ENCODE measurements at places on chromosomes 5 and 9.

DNA sequence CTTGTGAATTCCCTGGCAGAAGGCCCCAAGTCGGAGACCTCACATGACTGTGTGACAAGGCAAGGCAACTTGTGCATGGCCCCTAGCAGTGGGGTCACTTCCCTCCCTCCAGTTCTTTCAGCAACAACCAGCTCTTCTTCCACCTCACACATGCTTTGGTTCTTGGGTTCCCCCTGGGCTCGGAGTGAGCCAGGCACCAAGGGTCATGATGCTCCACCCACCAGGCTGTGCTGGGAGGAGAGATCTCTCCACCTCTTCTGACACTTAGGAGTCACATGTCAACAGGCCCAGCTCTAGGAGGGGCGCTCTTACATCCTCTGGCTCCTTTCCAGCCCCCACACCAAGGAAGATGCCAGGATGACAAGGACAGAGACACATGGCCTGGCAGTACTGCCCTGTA is 56.7 kb downstream of the CDH6 start:
- no peak for DNase-seq

DNA sequence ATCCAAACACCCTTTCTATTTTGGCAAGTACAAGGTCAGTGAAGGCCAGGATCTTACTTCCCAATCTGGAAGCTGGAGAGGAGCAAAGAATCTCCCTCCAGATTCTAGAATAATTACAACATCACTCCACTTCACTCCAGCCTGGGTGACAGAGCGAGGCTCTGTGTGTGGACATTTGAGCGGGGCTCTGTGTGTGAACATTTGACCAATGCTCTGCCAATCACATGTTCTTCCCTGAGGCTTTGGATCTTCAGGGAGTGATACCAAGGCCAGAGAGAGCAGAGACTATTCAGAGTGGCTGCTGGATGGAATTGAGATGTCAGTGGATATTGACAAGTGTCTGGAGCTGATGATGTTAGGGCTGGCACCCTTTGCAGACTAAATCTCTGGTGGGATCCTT is 24.7 kb upstream of the ANKRD34B start:
- no peak for DNase-seq

GRCh38 chr5:59103303-59103702 is 520.4 kb downstream of the RAB3C start:
- no peak for DNase-seq

GRCh38 chr9:119003201-119003611 is 366.0 kb downstream of the BRINP1 start:
- no peak for DNase-seq

- DNase-seq, result no peak
Observed at GRCh38 chr5:60141119-60141518, 247.6 kb upstream of the PDE4D start.

DNA sequence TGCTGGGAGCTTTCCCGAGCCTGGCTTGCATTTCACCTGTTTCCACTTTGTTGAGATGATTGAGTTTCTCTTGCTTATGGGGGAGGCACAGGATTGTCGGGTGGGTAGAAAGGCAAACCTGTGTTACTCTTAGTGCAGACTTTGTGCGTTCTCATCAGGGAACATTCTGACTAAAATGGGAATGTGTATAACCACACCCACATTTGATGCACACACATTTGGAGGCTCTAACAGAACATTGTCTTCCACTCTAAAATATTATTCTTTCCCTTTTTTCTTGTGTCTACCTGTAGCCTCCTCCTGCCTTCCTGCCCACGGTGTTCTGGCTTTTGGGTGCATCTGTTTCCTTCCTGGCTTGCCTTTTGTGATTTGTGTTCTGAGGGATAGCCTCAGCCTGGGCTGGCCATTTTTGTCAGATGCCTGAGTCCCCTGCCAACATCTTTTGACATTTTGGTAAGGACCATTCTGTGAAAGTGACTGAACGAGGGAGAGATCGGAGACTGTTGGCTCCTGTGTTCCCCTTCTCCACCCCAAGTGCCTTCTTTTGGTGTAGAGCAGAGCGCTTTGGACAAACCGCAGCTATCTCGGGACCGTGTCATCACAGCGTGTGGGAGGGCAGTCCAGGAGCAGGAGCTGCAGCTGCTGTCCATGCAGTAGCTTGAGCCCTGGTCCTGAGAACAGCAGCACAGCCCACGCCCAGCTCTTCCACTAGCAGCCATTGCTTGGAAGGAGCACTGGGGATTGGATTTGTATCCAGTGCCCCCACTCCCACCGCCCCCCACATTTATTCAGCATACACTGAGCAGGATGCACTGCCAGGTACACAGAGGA is 101.4 kb downstream of the ARHGAP26 start:
- DNase-seq, result no peak

- no peak for DNase-seq
Observed at GRCh38 chr5:151628112-151628823, 37.1 kb upstream of the FAT2 start.

DNA sequence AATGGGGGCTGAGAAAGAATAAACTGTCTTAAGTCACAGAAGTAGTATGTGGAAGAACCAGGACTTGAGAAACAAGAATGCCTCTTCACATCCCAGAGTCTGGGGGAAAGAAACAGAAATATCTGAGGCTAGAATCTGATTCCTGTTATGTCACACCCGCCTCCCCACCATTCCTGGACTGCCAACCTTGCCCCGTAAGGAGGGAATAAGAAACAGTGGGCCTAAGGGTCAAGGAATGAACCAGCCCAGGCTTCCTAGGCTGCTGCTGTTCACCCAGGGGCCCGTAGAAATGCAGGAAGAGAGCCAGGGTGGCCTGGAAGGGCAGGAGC is 4.3 kb downstream of the PCDH1 start:
- no peak for DNase-seq

DNA sequence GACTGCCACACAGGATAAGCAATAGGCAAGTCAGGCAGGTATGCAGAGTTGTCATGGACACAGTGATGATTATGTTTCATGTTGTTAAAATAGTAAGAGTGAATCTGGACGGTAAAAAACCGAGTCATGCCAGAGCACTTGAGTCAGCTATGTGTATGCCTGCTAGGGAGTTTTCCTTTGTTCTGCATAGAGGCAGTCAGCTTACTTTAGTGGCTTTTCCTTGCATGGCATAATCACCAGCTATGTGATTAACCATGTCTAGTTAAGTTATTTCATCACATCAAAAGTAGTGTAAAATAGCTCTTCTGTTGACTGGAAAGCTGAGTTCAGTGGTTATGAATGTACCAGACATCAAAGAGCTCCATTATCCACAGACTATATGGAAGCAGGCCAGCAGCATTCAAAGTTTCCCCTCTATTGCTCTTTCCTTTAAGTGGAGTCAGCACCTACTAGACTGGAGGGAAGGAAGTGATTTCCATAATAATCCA is 989.8 kb downstream of the TLE1 start:
- no peak for DNase-seq

- no peak for DNase-seq
Observed at GRCh38 chr9:69785757-69786156, 25.9 kb upstream of the PTAR1 start.

- DNase-seq, result no peak
Observed at GRCh38 chr9:34662526-34663302, at the start of gene CCL27. Gene CCL27, minus strand, starts transcription at chr9:34662657. Its CDS starts 24 bp downstream, at chr9:34662633.

- peak; percentile 31 for DNase-seq
Observed at GRCh38 chr5:176608937-176609723, 826 bp downstream of the GPRIN1 start.

DNA sequence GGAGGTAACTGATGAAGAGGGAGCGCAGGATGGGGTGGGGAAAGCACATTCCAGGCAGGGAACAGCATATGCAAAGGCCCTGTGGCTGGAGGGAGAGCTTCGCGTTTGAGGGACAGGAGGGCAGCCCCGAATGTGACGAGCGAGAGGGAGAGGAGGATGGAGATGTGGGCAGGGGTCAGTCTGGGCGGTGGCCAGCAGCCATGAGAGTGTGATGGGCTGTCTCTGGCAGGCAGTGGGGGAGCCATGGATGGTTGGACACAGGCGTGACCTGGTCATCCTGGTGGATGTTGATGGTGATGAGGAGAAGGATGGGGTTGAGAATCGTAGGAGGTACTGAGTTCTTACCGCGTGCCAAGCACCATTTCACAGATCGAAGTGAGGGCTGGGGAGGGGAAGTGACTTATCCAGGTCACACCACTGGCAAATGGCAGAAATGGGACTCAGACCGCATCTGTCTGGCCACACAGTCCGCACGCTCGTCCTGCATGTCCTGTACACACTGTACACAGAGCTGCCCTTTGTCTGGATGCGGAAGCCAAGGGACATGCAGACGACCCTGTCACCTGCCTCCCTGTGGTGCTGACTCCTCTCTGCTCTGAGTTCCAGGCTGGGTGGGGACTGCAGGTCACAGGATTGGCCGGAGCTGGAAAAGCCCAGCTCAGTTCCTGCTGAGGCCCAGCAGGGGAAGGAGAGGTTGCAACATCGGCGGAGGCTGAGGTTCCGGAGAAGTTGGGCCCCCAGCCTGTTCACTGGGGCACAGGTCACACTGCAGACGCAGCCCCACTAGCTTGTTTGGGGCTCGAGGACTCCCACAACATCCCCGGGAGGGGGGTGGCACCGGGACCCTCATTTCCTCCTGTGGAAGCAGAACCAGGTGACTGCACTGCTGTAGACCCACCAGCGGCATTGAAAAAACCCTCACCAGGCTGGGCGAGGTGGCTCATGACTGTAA is 165.6 kb upstream of the IER5L start:
- no peak for DNase-seq

DNA sequence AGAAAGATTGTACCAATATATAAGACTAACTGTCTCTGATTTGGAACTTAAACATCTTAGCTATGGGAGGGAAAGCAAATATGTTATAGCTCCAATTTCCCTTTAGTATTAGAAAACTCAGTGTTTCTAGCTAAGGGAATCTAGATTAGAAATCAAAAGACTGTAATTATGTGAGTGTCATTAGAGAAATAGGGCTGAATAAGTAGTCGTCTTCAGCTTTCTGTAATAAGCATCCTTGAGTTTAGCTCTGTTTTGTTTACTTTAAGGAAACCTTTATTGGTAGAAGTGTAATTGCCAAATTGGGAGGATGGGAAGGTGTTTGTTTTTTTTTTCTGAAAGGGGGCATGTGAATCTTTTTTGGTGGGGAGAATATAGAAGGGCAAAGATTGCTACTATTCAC is 5.2 kb downstream of the DMXL1 start:
- no peak for DNase-seq

- DNase-seq, result peak; percentile 19
Observed at GRCh38 chr9:96618209-96619123, 1.2 kb downstream of the CDC14B start.

GRCh38 chr9:128946571-128947276 is 679 bp downstream of the DOLK start:
- DNase-seq, result no peak

DNA sequence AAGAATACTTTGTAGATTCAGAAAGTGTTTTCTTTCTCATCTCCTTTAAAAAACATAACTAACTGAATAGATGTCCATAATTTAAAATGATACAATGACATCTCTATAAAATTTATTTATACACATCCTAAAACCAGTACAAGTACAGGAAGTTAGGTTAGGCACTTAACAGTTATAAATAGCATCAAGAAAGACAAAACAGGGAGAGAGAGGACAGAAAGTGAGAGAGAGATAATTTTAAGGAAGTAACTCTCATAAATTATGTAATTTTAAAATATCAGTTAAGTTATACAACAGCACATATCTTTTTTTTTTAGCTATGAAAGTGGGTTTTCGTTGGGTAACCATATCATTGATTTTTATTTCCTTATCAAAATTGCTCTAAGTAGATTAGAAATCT is 1068.6 kb downstream of the TAF11L14 start:
- DNase-seq, result no peak

All from activated naive CD8-positive, alpha-beta T cell treated with anti-CD3 and anti-CD28 coated beads, Interleukin-2, amount 50 U/mL, for 24 hours (primary cell).